ENCODE measurements at places on chromosomes 11 and 22. TPM values are rescaled to one million over a fixed set of nuclear protein-coding genes. Genes with fewer than 3 reads are reported as not detected.

EHF gene
- 2.7 TPM for total RNA-seq

OR6T1 gene
- total RNA-seq = not detected

SHANK2 gene
- total RNA-seq = 0.32 TPM

GRCh38 chr11:102599642-102600261, 25.4 kb downstream of the MMP20 start:
- DNase-seq = no peak

DNA sequence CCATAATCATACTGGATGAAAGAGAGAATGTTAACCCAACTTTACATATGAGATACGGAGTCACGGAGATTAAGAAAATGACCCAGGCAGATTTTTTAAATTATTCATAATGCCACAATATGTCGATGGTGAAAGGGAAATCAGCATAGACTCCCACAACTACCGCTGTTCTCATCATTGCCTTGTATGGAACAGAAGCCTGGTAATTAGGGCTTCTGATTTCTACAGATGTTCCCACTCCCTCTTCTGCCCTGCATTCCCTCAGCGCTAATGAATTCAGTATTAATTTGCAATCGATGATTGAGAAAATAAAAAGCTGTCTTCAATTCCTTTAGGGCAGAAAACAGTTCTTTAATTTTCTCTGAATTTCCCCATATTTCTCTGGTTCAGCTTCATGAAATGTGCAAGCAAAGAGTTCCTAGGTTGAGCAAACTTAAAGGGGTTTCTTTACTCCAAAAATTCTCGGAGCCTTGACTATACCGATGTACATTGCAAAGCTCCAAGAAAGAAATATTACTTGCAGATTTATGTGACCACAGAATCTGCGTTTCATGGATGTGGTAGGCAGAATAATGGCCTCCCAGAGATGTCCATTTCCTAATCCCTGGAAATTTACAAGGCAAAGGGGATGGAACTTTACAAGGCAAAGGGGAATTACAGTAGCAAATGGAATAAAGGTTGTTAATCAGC, 134.9 kb upstream of the ZC3H12C start:
- DNase-seq = no peak

GRCh38 chr11:36215693-36216060, 73.5 kb downstream of the COMMD9 start:
- no peak for DNase-seq

- DNase-seq = no peak
Measured at GRCh38 chr22:30167296-30167695, 79.3 kb downstream of the LIF start.

DNA sequence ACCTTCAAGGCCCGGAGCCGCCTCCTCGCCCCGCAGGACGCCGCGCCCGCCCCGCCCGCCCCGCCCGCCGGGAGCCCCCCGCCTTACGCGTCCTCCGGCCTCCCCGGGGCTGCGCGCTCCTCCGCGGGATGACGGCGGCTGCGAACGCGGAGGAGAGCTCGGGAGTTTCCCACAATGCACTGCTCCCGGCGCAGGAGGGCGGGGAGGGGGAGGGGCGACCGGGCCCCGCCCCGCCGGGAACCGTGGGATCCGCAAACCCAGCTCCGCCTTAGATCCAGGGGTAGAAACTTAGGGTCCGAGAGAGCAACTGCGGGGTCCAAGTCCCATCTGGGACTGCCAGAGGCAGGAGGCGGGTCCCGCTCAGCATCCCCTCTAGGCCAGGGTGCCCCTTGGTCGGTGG, at the start of gene CEND1:
TSS of gene CEND1 (minus strand) at position 148 of the 400 bp plus-strand sequence. CDS start 1,514 bp downstream, outside the sequence.
- DNase-seq = peak; percentile 64

All from left ventricle myocardium superior (tissue), 1 donor.